Left ventricle myocardium inferior (tissue), 1 donor: ENCODE measurements at places on chromosomes 7 and 10. TPM values are rescaled to one million over a fixed set of nuclear protein-coding genes. Genes with fewer than 3 reads are reported as not detected.

Gene TMEM213
- total RNA-seq = not detected

Gene TAS2R41
- total RNA-seq = not detected

DNA sequence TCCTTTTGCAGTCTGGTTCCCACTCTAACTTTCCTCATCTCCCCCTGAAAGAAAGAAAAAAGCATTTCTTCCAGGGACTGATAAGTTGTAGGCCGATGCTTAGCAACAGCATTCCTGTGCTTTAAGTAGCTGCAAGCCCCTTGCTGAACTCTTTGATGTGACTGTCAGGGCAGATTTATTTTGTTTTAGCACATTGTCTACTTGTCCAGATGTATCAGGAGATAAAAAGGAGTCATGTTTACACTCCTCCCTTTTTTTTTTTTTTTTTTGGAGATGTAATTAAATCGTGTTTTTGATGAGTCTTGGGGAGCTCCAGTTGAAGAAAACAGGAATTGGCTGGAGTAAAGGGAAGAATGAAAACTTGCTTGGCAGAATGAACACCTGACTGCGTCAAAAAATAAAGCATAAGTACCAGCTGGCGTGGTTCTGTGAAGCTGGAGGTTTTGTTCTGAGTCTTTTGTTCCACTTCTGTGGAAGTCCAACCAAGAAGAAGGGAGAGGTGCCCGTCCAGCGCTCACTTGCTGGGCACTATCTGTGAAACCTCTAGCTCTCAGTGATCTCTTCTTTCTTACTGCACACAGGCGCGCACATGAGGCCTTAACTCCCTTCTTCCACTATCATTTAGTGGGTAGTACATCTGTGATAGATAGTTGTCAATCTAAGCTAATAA, 871.7 kb downstream of the LRMDA start:
- H3K4me3 ChIP-seq = no peak overlapping the region
- no peaks in the 10 kb centered on the region for H3K36me3 ChIP-seq
- no peak for DNase-seq
- peaks cover 30% of the 10 kb centered on the region for H3K4me1 ChIP-seq
- H3K27me3 ChIP-seq = no peaks in the 10 kb centered on the region

GRCh38 chr7:27191833-27192545, 7.0 kb upstream of the HOXA11 start:
- H3K27ac ChIP-seq = no peak overlapping the region
- DNase-seq = no peak
- peaks cover 100% of the 10 kb centered on the region for H3K27me3 ChIP-seq
- peaks cover 41% of the 10 kb centered on the region for H3K4me1 ChIP-seq
- H3K36me3 ChIP-seq = no peaks in the 10 kb centered on the region

Gene ZNF735
- total RNA-seq = not detected

- H3K4me1 ChIP-seq = peaks cover 39% of the 10 kb centered on the region
- no peaks in the 10 kb centered on the region for H3K27me3 ChIP-seq
- H3K36me3 ChIP-seq = no peaks in the 10 kb centered on the region
- H3K4me3 ChIP-seq = peak overlapping the region; percentile 32
These were observed 3.7 kb upstream of the IFIT1B start for GRCh38 chr10:89373916-89374711.

GRCh38 chr10:36224431-36224985, 582.4 kb upstream of the FZD8 start:
- DNase-seq = no peak
- no peaks in the 10 kb centered on the region for H3K36me3 ChIP-seq
- H3K4me3 ChIP-seq = no peak overlapping the region
- no peaks in the 10 kb centered on the region for H3K27me3 ChIP-seq

- no peaks in the 10 kb centered on the region for H3K4me1 ChIP-seq
- DNase-seq = no peak
- no peak overlapping the region for H3K27ac ChIP-seq
- no peaks in the 10 kb centered on the region for H3K36me3 ChIP-seq
These were observed 23.5 kb downstream of the HTR7 start for GRCh38 chr10:90834326-90834725.

Gene HDAC9
- total RNA-seq = 39.6 TPM

GRCh38 chr10:16795410-16796073, 21.7 kb downstream of the RSU1 start:
- H3K27ac ChIP-seq = no peak overlapping the region
- H3K4me3 ChIP-seq = no peak overlapping the region
- H3K27me3 ChIP-seq = no peaks in the 10 kb centered on the region
- DNase-seq = no peak
- H3K4me1 ChIP-seq = peaks cover 52% of the 10 kb centered on the region

DNA sequence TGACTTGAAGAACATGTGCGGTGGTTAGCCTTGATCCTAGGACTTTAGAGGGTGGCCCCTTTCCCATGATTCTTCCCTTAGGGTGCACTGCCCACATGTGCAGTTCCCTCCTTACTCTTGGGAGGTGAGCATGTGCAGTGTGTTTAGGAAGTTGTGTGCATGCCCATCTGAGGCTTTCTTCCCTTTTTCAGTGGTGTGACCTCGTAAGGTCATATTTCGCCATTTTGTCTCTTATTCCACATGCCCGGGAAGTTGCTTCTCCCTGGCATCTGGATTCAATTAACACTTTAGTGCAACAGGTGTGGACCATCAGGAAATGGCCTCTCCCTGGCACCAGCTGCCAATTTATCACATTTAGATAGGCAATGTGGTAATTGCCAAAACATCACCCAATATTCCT, 380.6 kb upstream of the VSTM2A start:
- no peaks in the 10 kb centered on the region for H3K4me1 ChIP-seq
- no peak for DNase-seq
- H3K27ac ChIP-seq = no peak overlapping the region
- H3K4me3 ChIP-seq = no peak overlapping the region
- H3K36me3 ChIP-seq = no peaks in the 10 kb centered on the region
- H3K27me3 ChIP-seq = no peaks in the 10 kb centered on the region

DNA sequence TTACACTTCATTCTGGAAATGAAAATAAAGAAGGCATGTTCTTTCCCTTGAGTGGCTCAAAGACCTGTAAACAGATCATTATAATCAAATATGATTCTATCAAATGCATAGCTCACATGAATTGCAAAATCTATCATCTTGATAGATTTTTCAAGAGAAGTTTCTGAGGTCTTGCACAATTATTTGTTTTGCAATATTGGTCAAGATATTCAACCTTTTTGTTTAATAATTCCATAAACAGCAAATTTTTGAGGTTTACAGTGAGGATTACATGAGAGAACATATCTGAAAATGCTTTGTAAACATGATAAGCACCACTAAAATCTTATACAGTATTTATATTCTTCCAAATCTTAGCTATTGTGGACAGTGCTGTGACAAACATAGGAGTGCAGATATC, 160.8 kb downstream of the HDAC9 start:
- no peaks in the 10 kb centered on the region for H3K27me3 ChIP-seq
- no peak overlapping the region for H3K4me3 ChIP-seq
- peaks cover 7% of the 10 kb centered on the region for H3K36me3 ChIP-seq
- H3K4me1 ChIP-seq = peaks cover 7% of the 10 kb centered on the region
- no peak for DNase-seq
- no peak overlapping the region for H3K27ac ChIP-seq

DNA sequence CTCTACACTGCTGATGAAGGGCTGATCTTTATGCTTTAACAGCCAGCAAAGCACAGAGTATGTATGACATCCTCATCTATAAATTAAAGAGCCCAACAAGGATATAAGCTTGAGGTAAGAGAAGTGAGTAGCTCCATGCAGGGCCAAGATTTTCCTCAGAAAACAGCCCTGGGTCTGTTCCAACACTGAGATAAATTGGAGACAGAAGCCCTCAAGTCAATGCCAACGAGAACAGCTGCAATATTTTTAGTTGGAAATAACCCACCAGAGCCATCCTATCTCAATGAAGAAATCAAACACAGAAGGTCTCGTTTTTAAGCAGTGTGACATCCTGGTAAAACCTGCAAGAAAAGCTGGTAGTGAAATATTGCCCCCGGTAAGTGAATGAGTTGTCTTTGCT, 297.0 kb upstream of the AUTS2 start:
- no peaks in the 10 kb centered on the region for H3K36me3 ChIP-seq
- no peaks in the 10 kb centered on the region for H3K4me1 ChIP-seq
- no peak for DNase-seq

GRCh38 chr10:88999625-89000024, 9.0 kb downstream of the FAS start:
- H3K27me3 ChIP-seq = no peaks in the 10 kb centered on the region
- H3K4me1 ChIP-seq = peaks cover 71% of the 10 kb centered on the region
- H3K4me3 ChIP-seq = peak overlapping the region; percentile 31
- no peak for DNase-seq

Gene PCLO
- 4.2 TPM for total RNA-seq
